Pulmonary artery endothelial cell (primary cell): ENCODE measurements at places on chromosomes 16 and 17. TPM values are rescaled to one million over a fixed set of nuclear protein-coding genes. Genes with fewer than 3 reads are reported as not detected.

- DNase-seq, result no peak
Measured at GRCh38 chr17:17386094-17386800, 83.1 kb downstream of the NT5M start.

- no peak for DNase-seq
Measured at GRCh38 chr17:17183744-17184143, 22.4 kb downstream of the PLD6 start.

GRCh38 chr17:82149401-82150099 lies 51.5 kb upstream of the FASN start:
- DNase-seq, result no peak

GRCh38 chr16:20203272-20203671 lies 124.0 kb downstream of the GP2 start:
- DNase-seq, result no peak

DNA sequence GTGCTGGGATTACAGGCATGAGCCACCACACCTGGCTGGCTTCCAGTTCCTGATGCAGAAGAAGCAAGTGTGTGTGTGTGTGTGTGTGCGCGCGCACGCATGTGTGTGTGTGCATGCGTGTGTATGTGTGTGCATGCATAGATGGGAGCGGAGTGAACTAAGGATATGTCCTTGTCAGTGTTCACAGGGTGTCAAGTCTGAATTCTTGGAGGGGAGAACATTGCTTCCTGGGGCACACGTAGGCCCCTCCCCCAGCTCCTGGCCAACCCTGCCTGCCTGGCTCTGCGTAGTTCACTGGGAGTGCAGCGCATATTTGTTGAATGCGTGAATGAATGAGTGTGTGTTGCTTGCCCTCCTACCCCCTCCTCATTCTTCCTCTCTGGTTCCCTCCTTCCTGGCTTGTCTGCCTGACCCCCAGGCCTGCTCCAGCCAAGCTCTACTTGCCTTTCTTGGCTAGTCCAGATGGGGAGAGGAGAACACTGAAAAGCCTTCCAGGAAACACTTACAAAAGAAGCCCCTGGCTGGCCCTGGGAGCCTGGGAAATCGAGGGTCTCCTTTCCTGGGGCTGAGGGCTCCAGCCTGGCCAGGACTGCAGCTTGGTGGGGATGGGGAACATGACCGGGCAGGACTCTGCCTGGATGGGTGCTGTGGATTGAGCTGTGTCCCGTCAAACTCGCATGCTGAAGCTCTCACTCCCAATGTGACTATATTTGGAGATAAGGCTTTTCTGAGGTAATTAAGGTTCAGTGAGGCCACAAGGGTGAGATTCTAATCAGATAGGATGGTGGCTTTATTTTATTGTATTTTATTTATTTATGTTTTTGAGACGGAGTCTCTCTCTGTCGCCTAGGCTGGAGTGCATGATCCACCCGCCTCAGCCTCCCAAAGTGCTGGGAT lies 27.9 kb downstream of the IGFBP4 start:
- no peak for DNase-seq

Gene AATK
- 2.1 and 3.0 TPM in 2 replicates for total RNA-seq

Gene CEMP1
- not detected in 2 replicates for total RNA-seq

Gene TEKT1
- not detected in 2 replicates for total RNA-seq

Gene CDC27
- total RNA-seq, result 178 and 195 TPM in 2 replicates

Gene C17orf78
- total RNA-seq, result not detected in 2 replicates

Gene SLC5A11
- total RNA-seq, result not detected in 2 replicates

Gene ITGAD
- not detected in 2 replicates for total RNA-seq
